ENCODE measurements at places on chromosomes 6 and 20.
A peak's percentile ranks its signal among the peaks of the same experiment; 100 is the strongest.

DNA sequence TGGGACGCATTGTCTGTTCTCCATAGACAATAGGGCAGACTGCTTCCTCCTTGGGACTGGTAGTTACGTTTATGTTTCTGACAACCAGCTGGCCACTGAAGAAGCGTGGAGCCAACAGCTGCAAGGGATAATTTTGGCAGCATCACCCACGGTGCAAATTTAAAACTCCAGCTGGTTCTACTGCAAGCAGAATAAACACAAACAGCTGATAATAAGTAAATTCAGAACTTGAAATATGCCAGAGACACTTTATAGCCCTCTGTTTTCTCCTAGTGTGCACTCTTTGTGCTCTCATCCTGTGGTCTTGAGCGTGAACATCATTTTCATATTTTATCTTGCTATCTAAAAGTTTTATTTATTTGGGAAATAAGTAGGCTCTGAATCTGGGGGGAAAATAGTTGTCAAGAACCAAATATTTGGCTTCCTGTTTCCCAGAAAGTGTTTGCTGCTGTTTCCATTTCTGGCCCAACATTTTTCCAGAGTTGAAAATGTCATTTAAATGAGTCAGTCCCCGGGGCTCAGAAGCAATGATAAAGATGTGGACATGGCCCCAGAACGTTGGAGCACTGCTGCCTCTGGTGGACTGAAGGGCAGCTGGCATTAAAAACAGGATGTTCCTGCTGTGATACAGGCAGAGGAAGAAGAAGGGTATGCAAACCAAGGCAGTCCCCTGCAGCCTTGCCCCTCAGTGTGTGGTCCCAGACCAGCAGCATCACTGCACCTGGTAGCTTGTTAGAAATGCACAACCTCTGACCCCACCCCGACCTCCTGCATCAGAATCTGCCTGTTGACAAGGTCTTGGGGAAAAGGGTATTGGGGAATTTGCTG, 12.5 kb upstream of the THBD start:
- DNase-seq: peak; percentile 21

GRCh38 chr6:81962198-81962597, 209.7 kb upstream of the TENT5A start:
- DNase-seq: no peak

- no peak for DNase-seq
Observed at GRCh38 chr20:17768271-17768670, 68.5 kb downstream of the BANF2 start.

- no peak for DNase-seq
Observed at GRCh38 chr20:49297605-49298530, 20.0 kb upstream of the ZNFX1 start.

DNA sequence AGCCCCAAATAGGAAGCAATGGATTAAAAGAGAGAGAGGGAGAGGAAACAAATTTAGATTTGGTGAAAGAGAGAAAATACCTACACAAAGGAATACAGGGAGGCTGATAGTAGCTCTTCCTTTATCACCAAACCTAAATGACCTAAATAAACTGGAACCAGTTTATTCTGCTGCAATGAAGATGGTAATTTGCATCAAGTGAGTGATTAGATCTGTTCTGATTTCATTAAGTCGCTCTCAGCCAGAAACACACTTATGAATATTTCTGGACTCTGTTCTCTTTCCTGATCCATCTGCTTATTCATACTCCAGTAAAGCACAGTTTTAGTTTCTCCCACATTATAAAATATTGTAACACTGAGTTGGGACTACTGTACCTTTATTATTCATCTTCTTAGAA, 83.4 kb upstream of the BMP5 start:
- no peak for DNase-seq

- no peak for DNase-seq
Observed at GRCh38 chr6:125954735-125955339, 1.7 kb upstream of the HINT3 start.

- DNase-seq: no peak
Observed at GRCh38 chr20:50187403-50188051, 3.1 kb upstream of the CEBPB start.
